ENCODE measurements at places on chromosomes 3 and 15.

DNA sequence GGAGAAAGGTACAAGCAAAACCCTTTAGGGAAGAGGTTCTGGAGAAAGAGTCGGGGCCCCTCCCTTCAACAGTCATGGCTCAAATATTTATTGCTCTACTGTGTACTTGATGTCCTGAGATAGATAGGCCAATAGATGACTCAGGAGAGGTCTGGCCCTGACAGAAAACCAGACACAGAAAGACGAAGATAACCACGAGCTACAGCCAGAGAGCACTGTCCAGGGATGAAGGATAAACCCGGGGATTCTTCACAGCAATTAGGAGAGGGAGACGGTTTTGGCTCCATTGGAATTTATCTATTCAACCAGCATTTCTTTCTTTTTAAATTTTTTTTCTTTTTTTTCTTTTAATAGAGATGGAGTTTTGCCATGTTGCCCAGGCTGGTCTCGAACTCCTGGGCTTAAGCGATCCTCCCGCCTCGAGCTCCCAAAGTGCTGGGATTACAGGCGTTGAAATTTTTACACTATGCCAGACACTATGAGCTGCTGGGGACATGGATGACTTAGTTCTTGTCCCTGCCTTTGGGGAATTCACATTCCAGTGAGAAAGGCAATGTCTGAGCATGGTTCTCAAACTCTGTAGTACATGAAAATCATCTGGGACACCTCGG, 4.6 kb upstream of the CIDEC start:
- peak; percentile 93 for DNase-seq
- no peak overlapping the region for H3K27ac ChIP-seq
- no peaks in the 10 kb centered on the region for H3K4me1 ChIP-seq

DNA sequence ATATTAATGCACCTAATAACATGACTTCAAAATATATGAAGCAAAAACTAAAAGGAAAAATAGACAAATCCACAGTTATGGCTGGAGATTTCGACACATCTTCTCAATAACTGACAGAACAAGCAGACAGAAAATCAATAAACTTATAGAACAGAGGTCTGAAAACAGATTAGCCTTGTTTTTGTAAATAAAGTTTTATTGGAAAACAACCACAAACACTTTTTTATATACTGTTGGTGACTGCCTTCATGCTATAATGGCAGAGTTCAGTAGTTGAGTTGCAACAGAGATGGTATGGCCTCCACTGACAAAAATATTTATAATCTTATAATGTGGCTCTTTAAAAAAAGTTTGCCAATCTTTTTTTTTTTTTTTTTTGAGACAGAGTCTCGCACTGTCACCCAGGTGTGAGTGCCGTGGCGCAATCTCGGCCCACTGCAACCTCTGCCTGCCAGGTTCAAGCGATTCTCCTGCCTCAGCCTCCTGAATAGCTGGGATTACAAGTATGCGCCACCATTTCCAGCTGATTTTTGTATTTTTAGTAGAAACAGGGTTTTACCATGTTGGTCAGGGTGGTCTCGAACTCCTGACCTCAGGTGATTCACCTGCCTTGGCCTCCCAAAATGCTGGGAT, 52.2 kb upstream of the GATA2 start:
- H3K4me3 ChIP-seq: no peak overlapping the region
- peaks cover 13% of the 10 kb centered on the region for H3K4me1 ChIP-seq
- H3K27ac ChIP-seq: no peak overlapping the region
- peaks cover 18% of the 10 kb centered on the region for H3K27me3 ChIP-seq
- no peaks in the 10 kb centered on the region for H3K36me3 ChIP-seq

DNA sequence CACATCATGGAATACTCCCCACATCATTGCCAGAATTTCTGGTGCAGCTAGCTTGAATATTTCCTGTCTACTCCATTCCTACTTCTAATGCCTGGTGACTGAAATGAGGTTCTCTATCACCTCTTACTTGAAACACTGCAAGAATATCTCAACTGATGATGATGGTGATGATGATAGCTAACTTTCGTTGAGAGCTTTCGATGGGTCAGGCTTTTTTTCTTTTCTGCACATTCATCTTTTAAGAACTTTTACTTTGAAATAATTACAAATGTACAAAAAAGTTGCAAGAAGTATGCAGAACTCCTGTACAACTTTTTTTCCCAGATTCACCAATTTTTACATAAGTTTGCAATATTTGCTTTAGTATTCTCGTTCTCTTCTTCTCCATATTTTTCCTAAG, 233.5 kb downstream of the MEIS2 start:
- DNase-seq: no peak
- no peaks in the 10 kb centered on the region for H3K27me3 ChIP-seq
- no peaks in the 10 kb centered on the region for H3K36me3 ChIP-seq
- H3K4me1 ChIP-seq: no peaks in the 10 kb centered on the region

GRCh38 chr15:59322056-59322759, 50.5 kb downstream of the MYO1E start:
- H3K4me3 ChIP-seq: no peak overlapping the region
- peaks cover 10% of the 10 kb centered on the region for H3K4me1 ChIP-seq
- H3K36me3 ChIP-seq: peaks cover 2% of the 10 kb centered on the region
- no peak overlapping the region for H3K27ac ChIP-seq

DNA sequence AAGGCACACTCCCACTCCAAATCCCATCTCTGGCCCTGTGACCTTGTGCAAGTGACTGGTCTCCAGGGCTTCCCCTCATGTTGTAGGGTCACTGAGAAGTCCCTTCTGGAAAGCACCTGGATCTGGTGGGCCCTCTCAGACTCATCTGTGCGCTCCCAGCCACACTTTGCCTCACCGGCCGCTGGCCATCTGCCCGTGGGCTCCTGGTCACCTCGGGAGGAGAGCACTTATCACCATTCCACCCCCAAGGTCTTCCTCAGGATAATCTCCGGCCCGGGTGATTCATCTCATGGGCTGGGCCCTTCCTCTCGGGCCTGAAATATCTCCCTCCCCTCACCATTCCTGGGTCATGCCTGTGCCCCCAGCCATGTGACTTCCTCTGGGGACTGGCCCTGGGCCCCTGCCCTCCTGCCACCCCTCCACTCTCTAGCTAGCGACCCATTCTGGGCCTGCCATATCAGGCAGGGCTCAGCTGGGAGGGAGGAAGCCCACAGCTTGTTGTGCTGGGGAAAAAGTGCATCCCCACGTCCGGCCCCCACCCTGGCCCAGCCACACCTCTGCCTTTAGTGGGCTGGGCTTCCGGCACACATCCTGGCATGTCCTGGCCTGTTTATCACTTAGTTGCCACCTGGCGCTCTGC, 10.6 kb upstream of the WNT7A start:
- no peaks in the 10 kb centered on the region for H3K36me3 ChIP-seq
- H3K4me3 ChIP-seq: no peak overlapping the region
- H3K27ac ChIP-seq: no peak overlapping the region

DNA sequence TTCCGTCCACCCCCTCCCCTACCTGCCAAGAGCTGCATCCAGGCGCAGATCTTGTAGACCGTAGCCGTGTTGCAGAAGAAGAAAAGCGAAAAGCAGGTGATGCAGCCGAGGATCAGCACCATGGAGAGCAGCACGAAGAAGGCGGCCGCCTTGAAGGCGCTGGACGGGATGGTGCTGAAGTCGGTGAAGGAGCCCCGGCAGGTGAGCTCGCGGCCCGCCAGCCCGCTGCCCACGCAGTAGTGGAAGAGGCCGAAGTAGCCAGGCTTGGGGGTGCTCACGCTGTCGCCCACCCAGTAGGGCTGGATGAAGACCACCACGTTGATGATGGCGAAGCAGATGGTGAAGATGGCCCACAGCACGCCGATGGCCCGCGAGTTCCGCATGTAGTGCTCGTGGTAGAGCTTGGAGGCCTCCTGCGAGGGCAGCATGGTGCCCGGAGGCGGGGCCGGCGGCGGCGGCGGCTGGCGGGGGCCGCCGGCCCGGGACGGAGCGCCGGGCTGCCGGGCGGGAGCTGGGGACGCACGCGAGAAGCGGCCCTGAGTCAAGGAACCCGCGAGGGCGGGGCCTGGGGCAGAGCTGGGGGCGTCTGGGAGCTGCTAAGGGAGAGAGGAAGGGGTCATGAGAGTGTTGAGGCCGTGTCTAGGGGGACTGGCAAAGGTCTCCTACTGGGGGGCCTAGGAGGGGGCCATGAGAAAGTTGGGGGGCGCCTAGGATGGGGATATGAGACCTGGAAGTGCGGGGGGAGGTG, 1.2 kb downstream of the LHFPL4 start:
- H3K27me3 ChIP-seq: peaks cover 52% of the 10 kb centered on the region
- peaks cover 9% of the 10 kb centered on the region for H3K4me1 ChIP-seq
- no peaks in the 10 kb centered on the region for H3K36me3 ChIP-seq
- H3K4me3 ChIP-seq: no peak overlapping the region
- H3K27ac ChIP-seq: no peak overlapping the region

- peak overlapping the region; percentile 76 for H3K27ac ChIP-seq
- DNase-seq: no peak
- H3K4me3 ChIP-seq: no peak overlapping the region
- peaks cover 36% of the 10 kb centered on the region for H3K4me1 ChIP-seq
- no peaks in the 10 kb centered on the region for H3K36me3 ChIP-seq
Observed at GRCh38 chr15:29141308-29142128, 128.1 kb downstream of the NSMCE3 start.

DNA sequence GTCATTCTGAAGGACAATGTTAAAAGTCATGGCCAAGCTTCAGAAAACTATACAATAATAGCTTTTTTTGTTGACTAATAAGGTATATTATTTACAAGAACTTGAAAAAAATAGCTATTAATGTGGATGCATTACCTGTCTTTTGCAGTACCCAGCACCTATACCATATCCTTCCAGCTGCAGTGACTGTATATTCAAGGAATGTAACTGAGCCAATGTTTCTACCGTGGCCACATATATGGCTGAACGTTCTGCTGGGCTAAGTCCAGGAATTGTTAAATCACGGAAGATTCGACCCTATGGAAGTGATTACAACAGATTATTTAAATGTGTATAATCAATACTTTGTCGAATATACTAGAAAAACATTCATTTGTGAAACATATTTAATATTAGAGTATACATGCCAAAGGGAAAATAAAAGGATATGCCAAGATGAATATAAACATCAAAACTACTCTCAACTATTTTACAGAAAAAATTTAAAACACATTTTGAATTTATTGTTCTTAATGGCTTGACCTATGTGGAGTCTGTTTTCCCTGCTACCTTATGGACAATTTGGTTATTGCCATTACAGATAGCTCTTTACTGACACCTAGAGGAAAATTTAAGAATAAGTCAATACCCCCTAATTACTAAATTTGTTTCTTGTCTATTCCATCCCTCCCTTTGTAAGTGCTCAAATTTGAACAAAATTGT, 17.6 kb downstream of the ACAD11 start:
- peak; percentile 67 for DNase-seq
- H3K4me1 ChIP-seq: peaks cover 1% of the 10 kb centered on the region

All from mesenchymal stem cell (in vitro differentiated cells and primary cell).